ENCODE measurements at places on chromosomes 5 and 9.

DNA sequence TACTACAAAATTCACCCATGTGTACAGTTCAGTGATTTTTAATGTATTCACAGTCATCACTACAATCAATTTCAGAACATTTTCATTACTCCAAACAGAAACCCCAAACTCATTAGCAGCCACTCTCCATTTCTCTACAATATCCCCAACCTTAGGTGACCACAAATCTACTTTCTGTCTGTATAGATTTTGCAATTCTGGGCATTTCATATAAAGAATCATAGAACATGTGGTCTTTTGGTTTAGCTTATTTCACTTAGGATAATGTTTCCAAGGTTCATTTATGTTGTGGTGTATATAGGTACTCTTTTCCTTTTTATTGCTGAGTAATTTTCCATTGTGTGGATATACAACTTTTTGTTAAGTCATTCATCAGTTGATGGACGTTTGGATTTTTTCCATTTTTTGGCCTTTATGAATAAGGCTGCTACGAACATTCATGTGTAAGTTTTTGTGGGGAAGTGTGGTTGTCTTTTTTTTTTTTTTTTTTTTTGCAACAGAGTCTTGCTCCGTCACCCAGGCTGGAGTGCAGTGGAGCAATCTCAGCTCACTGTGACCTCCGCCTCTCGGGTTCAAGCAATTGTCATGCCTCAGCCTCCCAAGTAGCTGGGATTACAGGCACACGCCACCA is 54.5 kb downstream of the DOCK8 start:
- DNase-seq, result no peak

DNA sequence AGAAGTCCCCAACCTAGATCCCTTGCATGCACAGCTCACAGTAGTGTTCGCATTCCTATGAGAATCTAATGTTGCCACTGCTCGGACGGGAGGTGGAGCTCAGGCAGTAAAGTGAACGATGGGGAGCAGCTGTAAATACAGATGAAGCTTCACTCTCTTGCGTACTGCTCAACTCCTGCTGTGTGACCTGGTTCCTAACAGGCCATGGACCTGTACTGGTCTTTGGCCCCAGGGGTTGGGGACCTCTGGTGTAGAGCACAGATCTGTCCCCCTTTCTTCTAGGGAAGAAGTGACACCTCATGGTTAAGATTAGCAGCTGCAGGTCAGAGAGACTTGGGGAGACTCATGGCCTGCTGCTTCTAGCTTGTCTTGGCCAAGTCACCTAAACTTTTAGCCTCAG is 7.1 kb downstream of the ARHGEF28 start:
- no peak for DNase-seq

DNA sequence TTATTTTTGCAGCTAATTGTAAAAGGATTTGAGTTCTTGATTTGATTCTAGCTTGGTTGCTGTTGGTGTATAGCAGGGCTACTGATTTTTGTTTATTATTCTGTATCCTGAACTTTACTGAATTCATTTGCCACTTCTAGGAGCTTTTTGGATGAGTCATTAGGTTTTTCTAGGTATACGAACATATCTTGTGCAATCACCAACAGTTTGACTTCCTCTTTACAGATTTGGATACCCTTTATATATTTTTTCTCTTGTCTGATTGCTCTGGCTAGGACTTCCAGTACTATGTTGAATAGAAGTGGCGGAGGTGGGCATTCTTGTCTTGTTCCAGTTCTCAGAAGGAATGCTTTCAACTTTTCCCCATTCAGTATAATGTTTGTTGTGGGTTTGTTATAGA is 210.8 kb downstream of the FGF10 start:
- DNase-seq, result no peak

GRCh38 chr9:128625391-128626146 is 31.1 kb downstream of the DYNC2I2 start:
- DNase-seq, result no peak

DNA sequence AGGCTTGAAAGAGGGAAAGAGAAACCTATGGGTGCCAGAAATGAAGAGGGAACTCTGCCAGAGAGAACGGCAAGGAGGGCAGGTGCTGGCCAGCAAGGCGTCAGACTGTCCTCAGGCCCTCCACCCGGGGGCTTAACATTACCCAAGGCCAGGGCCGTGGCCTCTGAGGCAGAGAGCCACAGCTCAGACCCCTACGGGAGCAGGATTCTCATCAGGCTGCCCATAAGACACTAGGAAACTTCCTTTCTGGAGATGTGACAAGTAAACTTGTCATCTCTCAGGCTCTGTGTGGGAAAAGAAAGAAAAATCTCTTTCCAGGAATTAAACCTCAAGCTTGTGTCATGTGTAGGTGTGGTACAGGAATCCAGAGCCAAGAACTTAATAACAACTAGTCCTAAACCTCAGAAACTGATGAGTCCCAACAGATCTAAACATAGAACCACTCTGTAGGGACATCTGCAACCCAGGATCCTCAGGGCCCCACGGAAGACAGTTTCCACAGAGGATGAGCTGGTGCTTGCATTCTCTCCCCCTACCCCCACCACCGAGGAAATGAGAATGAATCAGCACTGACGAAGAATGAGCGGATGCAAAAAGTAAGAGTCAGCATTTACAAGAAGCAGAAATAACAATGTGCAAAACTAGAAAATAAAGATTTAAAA is 74.3 kb downstream of the DCP2 start:
- peak; percentile 96 for DNase-seq

GRCh38 chr9:70392850-70393249 is 21.6 kb downstream of the KLF9 start:
- DNase-seq, result no peak

GRCh38 chr5:73901043-73901442 is 275.0 kb downstream of the ARHGEF28 start:
- no peak for DNase-seq

DNA sequence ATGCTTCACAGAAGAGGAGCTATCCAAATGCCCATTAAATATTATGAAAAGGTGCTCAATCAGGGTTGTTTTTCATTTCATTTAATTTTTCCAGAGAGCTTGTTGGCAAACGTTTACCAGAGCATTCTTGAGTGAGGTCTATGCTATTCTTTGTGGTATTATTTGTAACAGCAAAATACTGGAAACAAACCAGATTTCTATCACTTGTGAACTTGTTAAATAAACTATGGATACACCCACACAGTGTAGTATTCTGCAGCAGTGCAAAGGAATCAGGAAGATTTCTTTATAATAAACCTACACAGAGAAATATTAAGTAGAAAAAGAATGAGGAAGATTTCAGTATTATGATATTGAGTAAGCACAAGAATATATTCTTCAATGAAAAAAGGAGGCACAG is 15.0 kb upstream of the SLC1A1 start:
- DNase-seq, result no peak

- no peak for DNase-seq
These were observed 8.4 kb downstream of the NIPAL4 start for GRCh38 chr5:157468293-157468965.

DNA sequence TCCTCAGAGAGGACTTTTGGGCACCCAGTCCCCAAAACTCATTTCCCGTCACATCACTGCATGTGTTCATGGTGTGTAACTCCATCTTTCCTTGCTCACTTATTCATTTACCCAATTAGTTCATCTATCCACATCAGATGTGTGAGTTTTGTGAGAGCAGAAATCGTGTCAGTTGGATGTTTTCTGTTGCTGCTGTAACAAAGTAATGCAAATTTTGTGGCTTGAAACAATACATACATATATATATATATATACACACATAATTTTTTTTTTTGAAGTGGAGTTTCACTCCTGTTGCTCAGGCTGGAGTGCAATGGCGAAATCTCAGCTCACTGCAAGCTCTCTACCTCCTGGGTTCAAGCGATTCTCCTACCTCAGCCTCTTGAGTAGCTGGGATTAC is 70.5 kb upstream of the BOD1 start:
- no peak for DNase-seq

DNA sequence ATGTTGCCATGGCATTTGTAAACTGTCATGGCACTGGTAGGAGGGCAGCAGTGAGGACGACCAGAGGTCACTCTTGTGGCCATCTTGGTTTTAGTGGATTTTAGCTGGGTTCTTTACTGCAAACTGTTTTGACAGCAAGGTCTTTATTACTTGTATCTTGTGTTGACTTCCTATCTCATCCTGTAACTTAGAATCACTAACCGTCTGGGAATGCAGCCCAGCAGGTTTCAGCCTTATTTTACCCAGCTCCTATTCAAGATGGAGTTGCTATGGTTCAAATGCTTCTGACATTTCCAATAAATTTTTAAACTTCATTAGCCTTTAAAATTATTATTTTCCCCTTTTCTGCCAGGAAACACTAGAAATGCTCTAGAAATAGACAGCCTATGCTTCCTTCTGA is 839.1 kb downstream of the NR2F1-AS1 start:
- DNase-seq, result no peak

- no peak for DNase-seq
These were observed 918.9 kb downstream of the DTWD2 start for GRCh38 chr5:118069452-118069851.

DNA sequence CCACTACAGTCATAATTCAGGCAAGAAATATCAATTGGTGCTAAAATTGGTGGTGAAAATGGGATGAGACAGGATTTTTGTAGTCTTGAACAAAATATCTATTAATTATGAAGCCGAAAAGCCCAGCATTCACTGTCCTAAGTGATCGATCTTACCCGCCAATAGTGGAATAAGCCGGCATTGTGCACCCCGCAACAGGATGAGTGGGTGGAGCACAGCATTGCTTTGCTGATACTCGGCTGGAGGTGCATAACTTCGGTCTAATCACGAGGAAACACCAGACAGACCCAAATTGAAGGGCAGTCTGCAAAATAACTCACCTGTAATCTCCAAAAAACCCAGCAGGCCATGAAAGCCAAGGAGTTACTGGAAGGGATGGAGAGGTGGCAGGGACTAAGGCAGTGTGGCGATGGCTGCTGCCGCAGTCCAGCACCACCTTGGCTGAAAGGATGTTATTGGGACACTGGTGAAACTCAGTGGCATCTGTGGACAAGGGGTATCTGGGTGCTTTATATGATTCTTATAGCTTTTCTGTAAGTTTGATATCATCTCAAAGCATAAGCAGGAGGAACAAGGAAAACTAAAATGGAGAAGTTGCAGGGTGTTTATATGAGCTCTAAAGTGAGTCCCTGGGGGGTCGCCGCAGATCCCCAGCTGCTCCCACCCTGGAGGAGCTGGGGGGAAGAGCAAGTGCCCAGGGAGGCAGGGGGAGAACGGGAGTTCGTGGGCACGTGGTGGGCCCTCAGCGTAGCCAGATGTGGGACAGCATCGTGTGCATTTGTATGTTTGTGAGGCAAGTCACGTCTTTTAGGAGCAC is 45.2 kb downstream of the AHRR start:
- peak; percentile 37 for DNase-seq

GRCh38 chr9:108039493-108039892 is 549.9 kb upstream of the KLF4 start:
- peak; percentile 42 for DNase-seq

DNA sequence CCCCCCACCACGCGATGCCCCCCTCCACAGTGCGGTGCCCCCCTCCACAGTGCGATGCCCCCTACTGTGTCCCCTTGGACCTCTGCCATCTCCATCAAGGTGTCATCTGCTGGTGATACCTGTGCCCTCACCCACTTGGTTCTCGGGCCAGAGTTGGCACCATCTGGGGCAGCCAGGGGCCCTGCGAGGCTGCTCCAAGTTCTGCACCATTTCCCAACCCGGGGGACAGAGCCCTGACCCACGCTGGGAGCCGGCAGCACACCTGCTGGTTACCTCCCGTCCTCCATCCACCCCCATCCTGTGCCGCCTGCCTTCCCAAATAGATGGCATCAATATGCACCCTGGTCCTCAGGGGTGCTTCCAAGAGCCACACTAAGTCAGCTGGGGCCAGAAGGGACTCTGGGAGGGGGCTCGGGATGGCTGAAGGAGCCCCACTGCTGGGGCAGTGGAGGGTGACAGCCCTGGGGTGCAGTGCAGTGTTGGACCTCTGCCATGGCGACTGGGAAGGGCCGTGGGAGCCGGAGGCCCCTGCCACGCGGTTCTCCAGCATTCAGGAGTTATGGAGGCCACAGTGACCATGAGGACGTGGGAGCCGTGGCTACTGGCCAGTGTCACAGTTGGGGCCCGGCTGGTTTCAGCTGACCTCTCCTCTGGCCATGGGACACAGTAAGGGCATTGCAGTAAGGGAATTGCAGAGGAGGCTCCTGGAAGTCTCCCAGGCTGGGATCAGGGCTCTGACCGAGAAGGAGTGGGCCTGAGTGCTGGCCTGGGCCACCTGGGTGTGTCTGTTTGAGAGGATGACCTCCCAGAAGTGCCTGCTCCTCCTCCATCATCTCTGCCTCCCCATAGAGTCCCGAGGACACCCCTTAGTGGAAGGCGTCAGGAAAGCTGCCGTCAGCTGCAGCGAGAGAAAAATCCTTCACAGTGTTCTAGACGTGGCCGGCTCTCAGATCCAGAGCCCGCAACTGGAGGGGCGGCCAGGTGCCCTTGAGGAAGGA is 44.2 kb upstream of the NOTCH1 start:
- DNase-seq, result no peak

- DNase-seq, result no peak
These were observed 194.4 kb downstream of the DEPDC1B start for GRCh38 chr5:60505373-60506171.

- DNase-seq, result no peak
These were observed 58.5 kb downstream of the APTX start for GRCh38 chr9:32942755-32943460.

DNA sequence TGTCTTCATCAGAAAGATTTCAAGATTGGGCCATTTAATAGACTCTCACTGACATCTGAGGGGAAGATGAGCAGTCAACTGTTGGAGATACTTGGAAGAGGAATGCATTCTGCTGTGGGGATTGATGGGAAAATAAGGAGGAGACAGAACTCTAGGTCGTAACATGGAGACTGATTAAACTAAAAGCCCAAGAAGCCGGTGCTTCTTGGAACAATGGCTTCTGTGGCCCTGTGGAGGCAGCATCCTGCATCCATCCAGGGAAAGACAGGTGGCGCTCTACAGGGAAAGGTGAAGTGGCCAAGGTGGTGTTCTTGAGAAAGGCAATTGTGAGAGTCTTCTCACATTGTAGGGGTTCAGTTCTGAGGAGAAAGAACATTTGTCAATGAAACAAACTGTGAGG is 31.3 kb downstream of the ZFAND5 start:
- no peak for DNase-seq

DNA sequence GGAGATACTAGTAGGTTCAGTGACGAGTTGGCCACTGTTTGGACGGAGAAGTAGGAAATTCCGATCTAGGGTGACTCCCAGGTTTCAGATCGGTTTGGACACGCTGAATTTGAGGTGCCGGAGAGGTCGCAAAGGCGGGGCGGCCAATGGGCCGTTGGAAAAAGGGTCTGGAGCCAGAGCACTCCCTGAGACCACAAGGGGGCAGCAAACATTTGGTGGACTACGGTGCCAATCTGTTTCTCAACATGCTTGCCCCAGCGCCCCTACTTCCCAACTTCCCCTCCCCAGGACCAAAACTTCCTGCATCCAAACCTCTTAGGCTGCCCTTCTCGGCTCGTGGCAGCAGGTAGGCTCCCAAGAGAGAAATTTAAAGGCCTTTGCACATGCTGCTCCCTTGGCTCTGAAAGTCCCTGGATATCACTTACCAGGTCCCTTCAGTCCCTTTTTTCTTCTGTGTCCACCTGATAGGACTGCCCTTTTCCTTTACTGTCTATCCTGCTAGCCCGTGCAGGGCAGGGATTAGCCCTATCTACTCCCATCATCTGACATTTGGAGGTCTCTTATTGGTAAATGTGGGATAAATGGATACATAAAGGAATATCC is 992 bp upstream of the RPP25L start:
- peak; percentile 94 for DNase-seq

- no peak for DNase-seq
These were observed 227.3 kb downstream of the TMEM167A start for GRCh38 chr5:82849885-82850284.

GRCh38 chr5:72550595-72550994 is 43.4 kb upstream of the ZNF366 start:
- DNase-seq, result no peak

Data from osteoblast (primary cell).